K562 (cell line): ENCODE measurements at places on chromosomes 11 and 22.

- DNase-seq: no peak
Measured at GRCh38 chr11:17989306-17989705, 23.5 kb downstream of the SERGEF start.

DNA sequence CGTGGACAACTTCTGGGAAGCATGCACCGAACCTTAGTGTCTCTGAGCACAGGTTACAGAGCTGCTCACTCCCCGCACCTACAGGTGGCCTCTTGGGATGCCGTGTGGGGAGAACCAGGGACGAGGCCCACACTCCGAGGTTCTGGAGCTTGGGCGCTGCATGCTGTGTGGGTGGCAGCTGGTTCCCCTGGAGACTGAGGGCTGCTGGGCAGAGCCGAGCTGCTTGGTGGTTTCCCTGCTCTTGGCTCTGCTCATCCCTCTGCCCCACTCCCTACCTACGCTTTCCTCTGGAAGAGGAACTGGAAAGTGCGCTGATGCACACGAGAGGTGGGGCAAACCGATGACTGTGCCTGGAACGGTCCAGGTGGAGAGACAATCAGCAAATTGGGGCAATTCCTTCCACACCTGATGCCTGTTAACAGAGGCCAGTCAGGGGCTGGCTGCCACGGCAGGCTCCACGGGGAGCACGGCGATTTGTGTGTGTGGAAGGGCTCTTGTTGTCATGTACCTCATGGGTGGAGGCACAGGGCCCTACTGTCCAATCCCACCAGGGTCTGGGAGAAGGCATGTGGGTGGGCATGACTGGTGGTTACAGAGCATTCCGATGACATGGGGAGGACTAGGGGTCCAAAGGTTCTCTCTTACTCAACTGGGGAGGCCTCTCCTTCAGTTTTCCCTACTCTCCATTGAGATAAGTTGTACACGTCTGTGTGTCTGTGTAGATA lies 60.9 kb downstream of the ST14 start:
- DNase-seq: no peak

GRCh38 chr11:107707807-107708206 lies 4.0 kb downstream of the SLN start:
- DNase-seq: no peak

DNA sequence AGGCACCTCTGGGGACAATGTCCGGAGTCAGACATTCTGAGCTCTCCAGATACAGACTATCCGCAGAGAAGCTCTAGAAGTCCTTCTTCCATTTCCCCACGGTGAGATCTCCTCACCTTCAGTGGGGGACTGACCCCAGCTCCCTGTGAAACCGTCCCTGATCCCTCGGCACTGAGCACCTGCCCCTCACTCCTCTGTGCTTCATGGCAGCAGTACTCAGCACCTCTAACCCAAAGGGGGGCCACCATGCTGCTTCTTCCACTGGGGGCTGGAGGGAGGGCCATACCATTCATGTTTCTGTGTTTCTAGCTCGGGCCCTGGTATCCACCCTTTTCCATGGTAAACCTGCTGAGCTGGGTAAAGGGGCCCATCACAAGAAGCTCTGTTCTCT lies 321.7 kb downstream of the BRD1 start:
- DNase-seq: no peak

DNA sequence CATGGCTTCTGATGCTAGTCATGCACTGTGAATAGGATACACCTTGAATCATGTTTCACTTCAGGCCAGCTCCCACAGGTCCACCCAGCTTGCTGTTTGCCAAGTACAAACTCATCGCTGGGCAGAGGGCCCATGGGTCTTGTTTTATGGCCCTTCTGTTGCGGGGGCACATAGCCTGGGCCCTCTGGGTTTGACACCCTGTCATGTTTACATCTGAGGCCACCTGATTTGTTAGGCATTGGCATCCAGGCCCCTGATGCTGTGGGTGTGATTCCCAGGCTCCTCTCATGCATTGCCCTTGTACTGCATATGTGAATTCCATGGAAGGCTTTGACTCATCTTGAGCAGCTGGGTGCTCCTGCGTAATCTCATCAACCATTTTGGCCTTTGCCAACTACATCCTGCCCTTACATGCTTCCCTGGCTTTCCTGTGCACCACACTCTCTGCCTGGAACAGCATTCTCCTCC lies 32.6 kb downstream of the PPFIBP2 start:
- DNase-seq: no peak

DNA sequence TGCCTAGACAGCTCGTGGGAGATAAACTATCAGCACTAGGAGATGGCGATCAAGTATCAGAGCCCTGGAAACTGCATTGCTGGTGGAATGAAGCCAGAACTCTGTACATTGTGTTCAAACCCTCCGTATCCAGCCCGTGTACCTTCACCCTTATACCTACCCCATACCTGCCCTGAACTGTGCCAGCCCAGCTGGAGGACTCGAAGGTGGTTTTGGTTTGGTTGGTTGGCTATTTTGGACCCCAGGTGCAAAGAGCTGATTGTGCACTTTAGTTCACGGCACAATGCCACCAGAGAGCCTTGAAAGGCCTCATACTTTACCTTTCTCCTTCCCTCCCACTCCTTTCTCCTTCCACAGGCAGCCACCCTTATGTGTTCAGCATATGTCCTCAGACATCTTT lies 16.0 kb downstream of the FAM83F start:
- no peak for DNase-seq

DNA sequence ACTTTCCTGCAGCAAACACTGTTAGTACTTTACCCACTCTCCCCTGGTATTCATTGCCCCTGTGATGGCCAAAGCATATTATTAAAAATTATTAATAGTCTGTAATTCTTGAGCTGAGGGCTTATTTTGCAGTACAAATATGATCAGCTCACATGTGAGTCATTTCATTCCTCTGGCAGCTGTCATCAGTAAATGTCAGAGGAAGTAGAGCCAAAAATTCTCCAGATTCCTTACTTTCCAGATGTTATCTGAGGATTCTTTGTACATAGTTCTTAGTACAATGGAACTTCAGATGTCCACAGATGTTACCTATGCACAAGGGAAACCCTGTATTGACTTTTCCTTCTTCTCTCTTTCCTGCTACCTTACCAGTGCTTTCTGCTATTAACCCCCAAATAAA lies 12.5 kb downstream of the OR5B3 start:
- no peak for DNase-seq

GRCh38 chr11:68976563-68976962 lies 4.2 kb downstream of the MRGPRD start:
- no peak for DNase-seq

GRCh38 chr22:35886309-35886708 lies 142.3 kb downstream of the RBFOX2 start:
- DNase-seq: no peak
